ENCODE measurements at places on chromosomes 3 and 15.

DNA sequence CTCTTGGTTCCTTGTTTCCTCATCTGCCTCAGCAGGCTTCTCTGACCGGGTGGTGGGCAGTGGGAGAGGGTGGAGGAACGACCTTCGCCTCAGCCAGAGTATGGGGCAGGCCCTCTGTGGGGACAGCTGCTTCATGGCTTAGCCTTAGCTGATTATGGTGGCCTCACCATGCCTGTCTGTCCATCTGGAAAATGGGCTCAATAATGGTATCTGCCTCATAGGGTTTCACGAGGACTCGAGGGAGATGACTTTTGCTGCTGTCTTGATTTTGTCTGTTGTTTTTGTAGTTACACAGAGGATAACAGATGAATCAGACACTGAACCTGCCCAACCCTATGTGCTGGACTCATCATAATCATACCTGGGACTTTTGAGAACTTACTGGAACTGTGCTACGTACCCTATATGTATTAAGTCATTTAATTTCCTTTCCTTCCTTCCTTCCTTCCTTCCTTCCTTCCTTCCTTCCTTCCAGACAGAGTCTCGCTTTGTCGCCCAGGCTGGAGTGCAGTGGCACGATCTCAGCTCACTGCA, 46.5 kb downstream of the CDC25A start:
- no peak for DNase-seq

- DNase-seq: no peak
Measured at GRCh38 chr15:45495588-45495987, 27.0 kb downstream of the SLC30A4 start.

- no peak for DNase-seq
Measured at GRCh38 chr3:61861410-61861809, 300.0 kb downstream of the PTPRG start.

- no peak for DNase-seq
Measured at GRCh38 chr3:39541917-39542329, 74.4 kb downstream of the MOBP start.

DNA sequence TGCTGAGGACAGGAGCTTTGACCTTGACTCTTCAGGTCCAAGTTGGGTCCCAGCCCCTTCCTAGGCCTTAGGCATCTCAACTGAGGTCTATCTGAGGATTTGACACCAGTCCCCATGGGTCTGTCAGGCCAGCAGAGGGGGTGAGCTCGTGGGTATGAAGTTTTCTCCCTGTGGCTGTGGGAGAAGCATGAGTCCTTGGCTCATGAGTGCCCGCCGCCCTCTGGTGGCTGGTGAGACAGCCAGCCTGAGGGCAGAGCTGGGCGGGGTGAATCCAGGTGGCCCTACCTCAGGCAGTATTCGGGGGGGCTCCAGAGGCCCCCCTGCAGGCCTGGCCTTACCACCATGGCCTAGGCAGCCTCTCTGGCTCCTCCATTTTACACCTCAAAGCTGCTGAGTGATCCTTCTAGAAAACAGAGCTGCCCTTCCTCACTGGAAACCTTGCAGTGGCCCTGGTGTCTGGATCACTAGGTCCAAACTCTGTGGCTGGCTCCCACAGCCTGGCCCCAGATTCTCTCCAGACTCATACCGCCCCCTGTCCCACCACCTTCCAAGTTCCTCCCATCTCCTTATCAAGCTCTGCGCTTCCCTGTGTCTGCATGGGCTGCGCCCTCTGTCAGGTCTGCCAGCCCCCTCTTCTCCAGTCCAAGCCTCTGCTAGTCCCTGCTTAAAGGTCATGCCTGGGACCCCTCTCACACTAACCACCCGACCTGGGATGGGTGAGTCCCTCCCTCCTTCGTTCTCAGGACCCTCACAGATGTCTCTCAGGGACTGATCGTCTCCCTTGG, 16.1 kb downstream of the SH2D7 start:
- DNase-seq: peak; percentile 82

DNA sequence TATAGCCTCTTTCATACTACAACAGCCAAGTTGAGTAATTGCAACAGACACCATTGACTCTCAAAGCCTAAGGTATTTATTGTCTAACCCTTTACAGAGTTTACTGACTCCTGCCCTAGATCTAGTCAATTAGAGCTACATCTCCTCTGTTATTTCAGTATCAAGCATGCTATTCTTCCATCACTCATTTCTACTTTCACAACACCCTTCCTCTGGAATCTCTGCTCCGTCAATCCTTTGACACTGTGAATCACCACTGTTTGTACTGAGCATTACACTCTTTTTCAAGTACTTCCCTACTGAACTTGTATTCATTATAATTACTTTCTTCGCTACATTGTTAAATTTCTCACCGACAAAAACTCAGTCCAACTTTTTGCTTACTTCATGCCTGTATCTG, 121.8 kb downstream of the ZNF609 start:
- no peak for DNase-seq

DNA sequence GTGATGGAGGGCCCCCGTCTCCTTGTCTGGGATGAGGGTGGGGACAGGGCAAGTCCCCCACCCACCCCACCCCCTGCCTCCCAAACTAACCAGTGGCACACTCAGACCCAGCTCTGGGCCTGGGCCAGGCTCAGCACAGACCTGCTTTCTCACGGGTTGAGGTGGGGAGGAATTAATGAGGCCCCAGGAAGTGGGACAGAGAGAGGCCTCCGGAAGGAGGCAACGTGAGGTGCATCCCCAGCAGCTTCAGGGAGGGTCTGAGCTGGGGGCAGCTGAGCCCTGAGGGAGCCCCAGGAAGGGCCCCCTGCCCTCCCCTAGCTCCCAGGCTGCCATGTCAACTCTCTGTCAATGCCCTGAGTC, 15.0 kb upstream of the GNAI2 start:
- no peak for DNase-seq

DNA sequence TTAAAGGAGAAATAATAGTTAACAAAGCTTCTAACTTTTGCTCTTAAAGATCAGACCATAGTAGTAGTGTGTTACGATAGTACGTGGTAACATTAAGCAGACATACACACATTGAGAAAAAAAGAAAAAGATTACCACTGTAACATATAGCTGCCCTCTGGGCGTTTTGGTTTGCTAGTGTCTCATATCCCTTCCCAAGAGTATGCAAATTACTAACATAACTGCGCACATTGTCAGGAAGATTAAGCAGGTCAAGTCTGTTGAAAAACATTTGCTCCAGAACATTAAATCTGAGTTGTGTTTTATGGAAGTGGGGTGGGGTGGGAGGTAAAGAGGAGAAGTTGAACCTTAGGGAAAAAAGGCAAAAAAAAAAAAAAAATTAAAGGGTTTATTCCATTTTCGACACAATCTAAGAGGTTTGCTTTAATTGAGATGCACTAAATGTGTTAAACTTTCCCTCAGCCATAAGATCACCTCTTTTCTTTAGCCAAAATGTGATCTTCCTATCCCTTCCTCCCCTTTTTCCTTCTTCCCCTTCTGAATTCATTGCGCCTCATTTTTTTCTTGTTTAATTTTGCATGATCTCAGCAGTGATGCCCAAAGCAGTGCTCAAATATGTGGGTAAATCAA, 1.5 kb upstream of the LRIG1 start:
- DNase-seq: no peak

DNA sequence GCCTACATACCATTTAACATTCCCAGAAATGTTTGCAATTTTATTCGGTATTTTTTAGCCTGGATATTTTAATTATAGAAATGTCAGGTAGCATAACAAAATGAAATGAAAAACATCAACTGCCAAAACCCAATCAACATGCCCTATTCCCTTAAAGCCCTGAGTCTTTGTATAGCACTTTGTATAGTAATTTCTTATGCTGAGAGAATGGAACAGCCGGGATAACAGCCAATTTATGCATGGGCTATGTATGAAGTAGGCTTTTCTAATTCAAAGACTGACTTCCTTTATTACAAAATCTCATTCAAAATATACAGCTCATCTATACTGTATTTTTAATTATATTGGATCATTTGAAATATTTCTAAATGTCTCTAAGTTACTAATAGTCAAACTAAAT, 513.0 kb upstream of the NAALADL2 start:
- DNase-seq: no peak

DNA sequence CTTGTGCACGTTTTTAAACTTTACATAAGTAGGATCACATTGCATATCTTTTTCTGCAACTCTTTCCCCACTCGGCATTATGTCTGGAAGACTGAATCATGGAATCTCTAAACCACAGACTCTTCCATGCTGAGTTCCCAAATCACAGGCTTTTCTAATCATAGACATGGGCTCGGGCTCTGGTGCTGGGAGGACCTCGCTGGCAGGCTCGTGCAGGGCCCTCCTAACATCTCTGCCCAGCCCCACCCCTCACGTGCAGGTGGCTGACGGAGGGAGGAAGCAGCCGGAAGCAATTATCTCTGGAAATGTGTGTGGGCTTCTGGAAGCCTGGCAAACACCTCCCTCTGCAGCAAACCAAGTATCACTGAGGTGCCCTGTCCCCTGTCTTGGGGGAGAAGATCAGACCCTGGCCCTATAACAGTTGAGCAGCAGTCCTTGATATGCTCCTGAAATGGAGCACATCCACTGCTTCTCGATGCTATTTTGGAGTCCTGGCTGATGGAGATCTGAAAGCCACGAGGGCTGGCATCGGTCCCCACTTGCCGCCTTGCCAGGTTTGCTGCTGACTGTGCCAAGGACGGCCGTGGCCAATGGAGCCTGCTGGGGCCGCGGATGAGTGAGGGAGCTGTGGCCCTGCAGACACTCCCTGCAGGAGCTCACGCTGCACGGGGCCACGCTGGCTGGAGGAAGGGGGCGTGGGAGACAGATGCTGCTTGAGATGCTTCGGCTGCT, 4.4 kb upstream of the IQSEC1 start:
- DNase-seq: no peak

DNA sequence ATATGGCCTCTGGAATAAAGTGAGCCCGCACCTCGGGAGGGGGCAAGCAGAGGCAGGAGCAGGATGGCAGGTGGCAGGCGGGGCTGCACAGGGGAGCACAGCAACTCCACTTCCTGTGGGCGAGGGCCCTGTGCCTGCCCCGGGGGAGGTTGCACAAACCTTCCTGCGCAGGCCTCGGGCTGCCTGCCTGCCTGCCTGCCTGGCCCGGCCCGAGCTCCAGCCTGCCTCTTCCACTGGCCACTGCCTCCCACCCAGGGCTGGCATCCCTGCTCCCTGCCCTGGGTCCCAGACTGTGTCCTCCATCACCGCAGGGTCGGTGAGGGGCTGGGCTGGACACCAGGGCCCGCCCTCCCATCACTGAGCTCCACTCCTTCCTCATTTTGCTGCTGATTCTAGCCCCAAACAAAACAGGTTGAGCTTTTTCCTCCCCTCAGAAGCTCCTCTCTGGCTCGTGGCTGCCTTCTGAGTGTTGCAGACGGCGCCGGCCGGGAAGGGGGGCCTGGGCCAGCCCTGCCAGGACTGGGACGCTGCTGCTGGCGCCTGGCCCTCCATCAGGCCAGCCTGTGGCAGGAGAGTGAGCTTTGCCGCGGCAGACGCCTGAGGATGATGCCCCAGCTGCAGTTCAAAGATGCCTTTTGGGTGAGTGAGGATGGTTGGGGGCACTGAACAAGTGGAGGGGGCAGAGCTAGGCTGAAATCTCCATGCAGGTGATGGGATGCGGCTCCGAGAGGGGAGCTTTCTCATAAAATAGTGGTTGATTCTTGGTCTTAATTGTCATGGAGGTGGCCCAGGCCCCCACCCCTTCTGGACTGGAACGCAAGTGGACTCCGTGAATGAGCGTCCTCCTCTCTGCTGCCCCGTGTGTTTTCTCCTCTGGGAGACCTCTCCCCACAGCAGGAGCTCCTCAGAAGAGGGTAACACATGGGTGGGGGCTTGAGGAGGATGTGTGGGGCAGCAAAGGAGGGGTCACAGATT, at the start of gene PSTPIP1:
Gene PSTPIP1 (plus strand): TSS at position 156 of the 975 bp plus-strand sequence. CDS start 448 bp downstream, at position 604.
- DNase-seq: peak; percentile 73

- no peak for DNase-seq
Measured at GRCh38 chr15:81940467-81941451, 105.1 kb downstream of the MEX3B start.

- no peak for DNase-seq
Measured at GRCh38 chr3:53513556-53514190, 19.3 kb downstream of the CACNA1D start.

GRCh38 chr3:111979434-111980038, 710 bp downstream of the ABHD10 start:
- DNase-seq: no peak

DNA sequence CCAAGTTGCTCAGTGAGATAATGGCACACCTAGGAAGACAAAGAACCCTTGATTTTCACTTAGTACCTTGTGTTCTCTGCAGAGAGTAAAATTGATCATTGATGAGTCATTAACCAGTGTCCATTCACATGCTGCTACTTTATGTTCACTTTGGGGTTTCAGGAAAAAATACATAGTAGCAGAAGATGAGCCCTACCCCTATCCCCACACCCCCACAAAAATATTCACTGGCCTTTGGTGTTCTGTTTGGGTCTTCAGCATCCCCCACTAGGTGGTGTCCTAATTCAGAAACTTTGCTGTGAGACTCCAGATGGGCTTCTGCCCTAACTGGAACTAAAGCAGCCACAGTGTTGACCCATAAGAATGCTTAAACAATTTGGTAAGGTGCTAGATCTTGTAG, 178.8 kb downstream of the KLHL25 start:
- DNase-seq: no peak

DNA sequence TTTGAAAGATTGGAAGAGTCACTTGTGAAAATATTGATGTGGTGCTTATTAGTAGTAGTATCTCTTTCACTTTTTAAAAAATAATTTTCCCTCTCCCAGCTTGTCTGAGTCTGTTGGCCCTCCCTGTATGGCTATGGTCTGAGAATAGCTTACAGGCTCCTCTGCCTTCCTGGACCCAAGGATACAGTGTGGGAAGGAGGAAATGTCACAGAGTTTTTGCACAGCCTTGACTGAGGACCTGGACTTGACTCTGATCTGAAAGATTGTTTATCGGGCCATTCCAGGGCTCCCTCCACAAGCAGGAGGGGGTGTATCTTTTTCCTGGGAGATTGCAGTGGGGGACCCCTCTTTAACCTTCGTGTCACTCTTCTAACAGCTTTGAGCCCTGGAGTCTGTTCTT, 59.7 kb downstream of the TLNRD1 start:
- no peak for DNase-seq

DNA sequence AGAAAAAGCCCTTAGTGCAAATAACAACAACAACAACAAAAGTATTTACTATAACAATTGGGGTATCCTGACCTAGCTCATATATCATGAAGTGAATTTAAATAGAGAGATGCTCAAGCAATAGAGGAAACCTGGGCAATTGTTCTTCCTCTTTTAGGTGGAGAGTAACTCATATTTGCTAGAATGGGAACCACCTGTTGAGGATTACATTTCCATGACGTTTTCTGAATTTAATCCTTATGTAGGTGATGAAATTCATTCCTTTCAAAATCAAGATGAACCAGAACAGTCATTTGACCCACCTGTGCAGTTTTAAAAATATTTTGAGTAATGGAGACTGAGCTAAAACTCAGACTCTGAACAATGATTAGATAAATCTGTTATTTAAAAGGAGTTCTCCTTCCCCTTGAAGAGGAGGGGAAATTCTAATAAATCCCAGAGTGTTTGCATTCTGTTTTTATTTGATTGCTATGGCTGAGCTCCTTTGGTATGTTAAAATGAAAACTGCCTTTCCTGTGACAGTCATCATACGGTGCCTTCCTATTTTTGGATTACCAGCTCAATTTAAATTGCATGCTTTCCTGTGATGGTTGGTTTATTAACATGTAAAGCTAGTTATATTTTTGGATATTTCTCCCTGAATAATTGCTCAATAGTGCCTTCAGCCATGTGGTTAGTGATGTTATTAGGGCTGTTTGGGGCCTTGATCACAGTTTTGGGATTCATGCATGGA, 24.3 kb downstream of the VPS8 start:
- DNase-seq: no peak
